ENCODE measurements at places on chromosomes 5 and 9.

DNA sequence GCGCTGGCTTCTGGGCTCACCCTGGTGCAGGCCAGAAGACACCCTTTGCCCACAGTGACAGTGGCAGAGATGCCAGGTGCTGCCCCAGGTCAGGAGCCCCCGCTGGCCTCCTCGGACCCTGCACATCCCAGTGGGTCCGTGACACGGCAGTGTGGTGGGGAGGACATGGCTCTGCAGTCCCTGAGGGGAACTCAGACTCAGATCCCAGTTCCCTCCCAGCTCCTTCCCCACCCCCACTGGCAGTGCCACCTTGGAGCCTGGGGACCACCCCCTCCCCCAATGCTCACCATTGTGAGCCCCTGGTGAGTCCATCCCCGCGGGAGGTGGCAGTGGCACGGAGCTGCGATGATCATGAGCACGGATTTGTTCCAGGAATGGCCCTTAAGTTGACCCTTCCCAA, 562 bp upstream of the CCDC187 start:
- no peak for DNase-seq

DNA sequence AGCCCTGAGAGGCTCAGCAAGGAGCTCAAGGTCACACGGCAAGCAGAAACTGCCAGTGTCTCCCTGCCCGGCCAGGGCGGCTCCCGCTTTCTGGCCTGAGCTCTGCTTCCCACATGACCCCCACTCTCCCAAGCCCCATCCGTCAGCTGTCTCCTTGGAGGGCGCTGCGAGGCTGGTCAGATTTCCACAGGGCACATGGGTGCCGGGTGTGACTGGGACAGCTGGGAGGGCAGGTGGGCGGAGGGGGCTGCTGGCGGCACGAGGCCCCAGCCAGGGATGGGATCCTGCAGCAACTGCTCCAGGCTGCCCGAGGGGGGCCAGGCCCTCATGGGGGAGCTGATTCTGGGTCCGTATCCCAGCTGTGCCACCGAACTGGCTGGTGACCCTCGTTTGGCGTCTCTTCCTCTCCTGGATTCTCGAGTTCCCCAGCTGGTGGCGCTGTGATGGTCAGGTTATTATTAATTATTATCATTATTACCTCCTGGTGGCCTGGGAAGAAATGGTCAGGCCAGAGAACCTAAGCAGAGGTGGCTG, 12.9 kb upstream of the WDR38 start:
- DNase-seq: no peak

GRCh38 chr9:126781186-126782052, 23.4 kb upstream of the ZBTB43 start:
- DNase-seq: peak; percentile 98

- DNase-seq: no peak
Measured at GRCh38 chr9:121156263-121156731, 45.4 kb downstream of the RAB14 start.

DNA sequence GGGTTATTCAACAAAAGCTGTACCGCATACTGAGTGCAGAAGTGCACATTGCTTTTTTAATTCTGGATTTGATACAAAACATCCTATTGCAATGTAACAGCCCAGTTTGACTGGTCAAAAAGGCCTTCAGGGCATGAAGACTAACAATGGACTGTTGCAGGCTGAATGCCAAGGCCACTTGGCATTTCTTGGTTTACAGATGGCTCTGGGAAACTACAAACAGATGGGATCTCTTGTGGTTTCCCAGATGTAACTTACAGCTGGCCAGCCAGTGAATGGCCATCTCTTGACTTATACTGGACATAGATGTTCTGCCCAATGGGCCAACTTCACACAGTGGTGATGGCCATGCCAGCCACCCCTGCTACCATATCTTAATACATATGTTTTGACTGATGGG, 36.8 kb downstream of the UGT3A2 start:
- no peak for DNase-seq

DNA sequence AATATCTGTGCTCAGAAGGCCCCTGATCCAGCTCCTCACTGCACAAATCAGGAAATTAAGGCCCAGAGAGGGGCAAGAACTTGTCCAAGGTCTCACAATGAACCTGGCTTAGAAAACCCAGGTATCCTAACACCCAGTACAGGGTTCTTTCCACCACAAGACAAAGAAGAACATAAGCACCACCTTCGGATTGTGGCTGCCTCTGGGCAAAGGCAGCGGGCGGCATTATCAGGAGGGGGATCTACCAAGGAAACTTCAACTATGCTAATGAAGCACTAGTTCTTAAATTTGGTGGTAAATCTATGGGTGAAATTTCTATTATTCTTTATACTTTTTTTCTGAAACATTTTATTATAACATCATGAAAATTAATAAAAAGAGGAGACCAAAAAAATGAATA, 17.9 kb downstream of the ANXA6 start:
- no peak for DNase-seq

GRCh38 chr9:83583151-83584014, 39.6 kb upstream of the IDNK start:
- no peak for DNase-seq
